ENCODE measurements at places on chromosomes 16 and 17. TPM values are rescaled to one million over a fixed set of nuclear protein-coding genes. Genes with fewer than 3 reads are reported as not detected.

- no peak overlapping the region for H3K4me3 ChIP-seq
- no peaks in the 10 kb centered on the region for H3K4me1 ChIP-seq
- H3K27ac ChIP-seq = no peak overlapping the region
- no peaks in the 10 kb centered on the region for H3K36me3 ChIP-seq
- no peak for DNase-seq
Observed at GRCh38 chr16:5321930-5322329, 224.3 kb upstream of the EEF2KMT start.

GRCh38 chr16:54407596-54407995, 121.0 kb upstream of the IRX3 start:
- peaks cover 3% of the 10 kb centered on the region for H3K36me3 ChIP-seq
- H3K27me3 ChIP-seq = peaks cover 12% of the 10 kb centered on the region
- no peak overlapping the region for H3K4me3 ChIP-seq
- DNase-seq = no peak

The PLEKHH3 gene
- 0.85 TPM for total RNA-seq

GRCh38 chr16:13377143-13377542, 475.7 kb downstream of the SHISA9 start:
- no peaks in the 10 kb centered on the region for H3K4me1 ChIP-seq
- H3K36me3 ChIP-seq = no peaks in the 10 kb centered on the region
- no peaks in the 10 kb centered on the region for H3K27me3 ChIP-seq
- H3K4me3 ChIP-seq = no peak overlapping the region

DNA sequence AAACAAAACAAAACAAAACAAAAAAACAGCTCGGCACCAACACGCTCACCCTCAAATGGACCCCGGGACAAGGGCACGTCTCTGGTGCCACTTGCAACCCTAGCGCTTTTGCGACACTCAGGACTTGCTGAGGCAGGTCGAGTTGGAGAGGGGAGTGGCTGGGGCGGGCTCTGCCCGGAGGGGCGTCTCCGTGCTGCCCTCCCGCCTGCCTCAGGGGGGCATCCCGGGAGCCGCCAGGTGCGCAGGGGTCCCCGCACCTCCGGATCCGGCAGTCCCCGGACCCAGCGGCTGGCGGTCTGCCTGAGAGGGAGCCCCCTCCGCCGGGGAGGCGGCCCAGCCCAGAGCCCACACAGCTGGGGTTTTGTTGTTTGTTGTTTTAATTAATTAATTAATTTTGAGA, at the start of gene SLC52A1:
Gene SLC52A1, minus strand, starts transcription at position 112 of the 400 bp plus-strand sequence. CDS start 820 bp downstream, outside the sequence.
- peaks cover 18% of the 10 kb centered on the region for H3K4me1 ChIP-seq
- H3K27me3 ChIP-seq = no peaks in the 10 kb centered on the region
- DNase-seq = no peak
- no peaks in the 10 kb centered on the region for H3K36me3 ChIP-seq
- no peak within 1 kb of the TSS for H3K4me3 ChIP-seq

The FOXF1 gene
- total RNA-seq = not detected

DNA sequence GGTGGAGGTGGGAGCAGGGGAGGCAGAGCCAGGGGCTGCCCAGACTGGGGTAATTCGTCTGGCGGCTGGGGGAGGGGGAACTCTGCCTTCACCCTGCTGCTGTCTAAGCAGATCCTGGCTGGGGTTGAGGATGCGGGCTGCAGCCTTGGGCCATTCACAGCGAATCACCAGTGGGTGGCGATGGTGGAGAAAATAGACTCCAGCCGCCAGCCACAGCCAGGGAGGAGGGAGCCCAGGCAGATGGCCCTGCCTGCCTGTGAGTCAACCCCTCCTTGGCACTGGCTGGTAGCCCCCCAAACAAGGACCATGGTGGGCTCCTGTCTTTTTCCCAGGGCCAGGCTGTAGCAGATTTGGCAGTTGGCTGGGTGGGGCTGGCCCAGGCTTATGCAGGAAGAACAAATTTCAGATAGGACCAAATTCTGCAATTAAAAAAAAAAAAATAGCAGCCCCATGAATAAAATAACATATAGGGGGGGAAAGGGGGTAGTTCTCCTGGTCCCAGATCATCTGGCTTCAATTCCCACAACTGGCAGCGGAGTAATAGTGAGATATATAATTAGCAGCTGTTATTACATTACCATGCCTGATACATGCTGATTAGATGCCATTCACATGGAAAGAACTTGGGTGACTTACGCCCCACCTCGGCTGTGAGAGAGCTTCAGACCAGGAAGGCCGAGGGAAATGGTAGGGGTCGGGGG, 41.5 kb upstream of the CDH5 start:
- H3K27me3 ChIP-seq = peaks cover 65% of the 10 kb centered on the region
- H3K4me3 ChIP-seq = no peak overlapping the region
- peaks cover 8% of the 10 kb centered on the region for H3K4me1 ChIP-seq
- H3K36me3 ChIP-seq = peaks cover 2% of the 10 kb centered on the region

DNA sequence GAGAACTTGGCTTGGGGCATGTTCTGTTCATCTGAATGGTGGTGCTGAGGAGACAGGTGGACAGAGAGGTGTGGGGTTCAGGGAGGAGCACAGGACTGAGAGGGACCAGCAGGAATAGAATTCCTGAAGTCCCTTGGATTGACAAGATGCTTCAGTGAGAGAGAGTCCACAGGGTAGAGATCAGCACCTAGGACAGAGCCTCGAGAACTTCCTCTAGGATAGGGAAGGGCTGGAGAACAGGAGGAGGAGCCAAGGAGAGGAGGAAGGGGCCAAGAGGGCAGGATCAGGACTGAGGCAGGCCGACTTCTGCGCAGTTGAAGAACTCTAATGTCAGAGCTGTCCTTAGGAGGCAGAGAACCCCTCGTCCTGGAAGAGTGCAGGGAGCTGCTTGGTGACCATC, 138.4 kb downstream of the PRKCB start:
- H3K27ac ChIP-seq = peak overlapping the region; percentile 68
- no peak for DNase-seq
- H3K4me3 ChIP-seq = peak overlapping the region; percentile 10
- H3K27me3 ChIP-seq = no peaks in the 10 kb centered on the region

DNA sequence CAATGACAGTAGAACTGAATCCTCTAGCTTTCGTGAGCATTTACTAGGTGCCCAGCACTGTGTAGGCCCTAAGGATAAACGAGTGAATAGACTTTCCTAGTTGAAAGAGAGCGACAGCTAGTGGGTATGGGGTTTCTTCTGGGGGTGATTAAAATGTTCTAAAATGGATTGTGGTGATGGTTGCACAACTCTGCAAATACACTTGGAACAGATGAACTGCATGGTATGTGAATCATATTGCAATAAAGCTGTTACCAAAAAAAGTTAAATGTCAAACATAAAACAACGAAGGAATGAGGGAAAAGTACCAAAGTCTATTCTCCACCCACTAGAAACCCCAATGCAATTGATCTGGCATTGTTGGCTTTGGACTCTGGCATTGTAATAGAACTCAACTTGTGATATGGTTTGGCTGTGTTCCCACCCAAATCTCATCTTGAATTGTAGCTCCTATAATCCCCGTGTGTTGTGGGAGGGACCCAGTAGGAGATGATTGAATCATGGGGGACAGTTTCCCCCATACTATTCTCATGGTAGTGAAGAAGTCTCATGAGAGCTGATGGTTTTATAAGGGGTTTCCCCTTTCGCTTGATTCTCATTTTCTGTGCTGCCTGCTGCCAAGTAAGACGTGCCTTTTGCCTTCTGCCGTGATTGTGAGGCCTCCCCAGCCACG, 70.5 kb downstream of the MARF1 start:
- no peaks in the 10 kb centered on the region for H3K27me3 ChIP-seq
- DNase-seq = no peak
- H3K4me3 ChIP-seq = no peak overlapping the region
- H3K36me3 ChIP-seq = peaks cover 2% of the 10 kb centered on the region

GRCh38 chr17:43027091-43028032, 2.3 kb downstream of the RND2 start:
- no peaks in the 10 kb centered on the region for H3K36me3 ChIP-seq
- peak overlapping the region; percentile 51 for H3K27ac ChIP-seq
- DNase-seq = no peak

GRCh38 chr16:11202260-11203091, 53.5 kb downstream of the SOCS1 start:
- no peaks in the 10 kb centered on the region for H3K36me3 ChIP-seq
- no peak overlapping the region for H3K27ac ChIP-seq
- peaks cover 10% of the 10 kb centered on the region for H3K27me3 ChIP-seq
- H3K4me1 ChIP-seq = peaks cover 27% of the 10 kb centered on the region
- no peak overlapping the region for H3K4me3 ChIP-seq

- peaks cover 43% of the 10 kb centered on the region for H3K27me3 ChIP-seq
- H3K27ac ChIP-seq = no peak overlapping the region
- H3K36me3 ChIP-seq = no peaks in the 10 kb centered on the region
- no peak overlapping the region for H3K4me3 ChIP-seq
- DNase-seq = no peak
Observed at GRCh38 chr16:66199189-66199588, 167.3 kb upstream of the CDH5 start.

GRCh38 chr16:49023050-49023449, 258.6 kb downstream of the CBLN1 start:
- H3K27ac ChIP-seq = no peak overlapping the region
- H3K36me3 ChIP-seq = no peaks in the 10 kb centered on the region
- no peak for DNase-seq
- H3K27me3 ChIP-seq = no peaks in the 10 kb centered on the region

GRCh38 chr17:278055-278675, 74.4 kb downstream of the RPH3AL start:
- no peak overlapping the region for H3K27ac ChIP-seq
- H3K27me3 ChIP-seq = peaks cover 4% of the 10 kb centered on the region
- DNase-seq = no peak
- peaks cover 2% of the 10 kb centered on the region for H3K36me3 ChIP-seq
- peaks cover 2% of the 10 kb centered on the region for H3K4me1 ChIP-seq

DNA sequence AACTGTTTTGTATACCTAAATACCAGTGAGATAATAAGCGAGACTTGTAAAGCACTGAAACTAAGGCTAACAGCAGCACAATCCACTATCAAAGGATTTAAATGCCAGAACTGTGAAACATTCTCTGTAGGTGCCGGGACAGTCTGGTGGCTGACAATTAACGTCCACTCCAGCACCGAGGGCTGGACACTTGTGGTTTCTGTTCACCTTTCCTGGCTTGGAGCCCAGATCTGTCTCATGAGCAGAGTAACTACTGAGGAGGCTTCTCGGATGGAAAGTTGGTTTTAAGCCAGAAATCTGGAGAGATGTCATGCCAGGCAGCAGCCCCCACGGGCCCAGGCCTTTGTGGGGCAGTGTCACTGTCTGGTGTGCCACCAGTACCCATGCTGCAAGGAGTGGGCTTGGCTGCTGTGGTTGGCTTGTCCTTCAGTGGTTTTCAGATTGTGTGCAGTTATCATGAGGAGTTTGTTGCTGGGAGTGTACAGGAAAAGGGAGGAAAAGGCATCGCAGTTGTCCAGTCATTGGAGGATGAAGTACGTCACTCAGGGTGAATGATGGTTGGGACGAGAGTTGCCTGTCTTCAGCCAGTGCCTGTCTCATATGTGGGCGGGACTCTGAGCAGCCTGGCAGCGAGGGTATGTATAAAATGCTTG, 35.5 kb downstream of the UBN1 start:
- no peaks in the 10 kb centered on the region for H3K27me3 ChIP-seq
- H3K36me3 ChIP-seq = peaks cover 15% of the 10 kb centered on the region
- peak overlapping the region; percentile 80 for H3K27ac ChIP-seq

GRCh38 chr17:55332296-55333041, 67.7 kb downstream of the HLF start:
- no peak for DNase-seq
- peaks cover 2% of the 10 kb centered on the region for H3K36me3 ChIP-seq
- no peak overlapping the region for H3K27ac ChIP-seq
- no peaks in the 10 kb centered on the region for H3K27me3 ChIP-seq

DNA sequence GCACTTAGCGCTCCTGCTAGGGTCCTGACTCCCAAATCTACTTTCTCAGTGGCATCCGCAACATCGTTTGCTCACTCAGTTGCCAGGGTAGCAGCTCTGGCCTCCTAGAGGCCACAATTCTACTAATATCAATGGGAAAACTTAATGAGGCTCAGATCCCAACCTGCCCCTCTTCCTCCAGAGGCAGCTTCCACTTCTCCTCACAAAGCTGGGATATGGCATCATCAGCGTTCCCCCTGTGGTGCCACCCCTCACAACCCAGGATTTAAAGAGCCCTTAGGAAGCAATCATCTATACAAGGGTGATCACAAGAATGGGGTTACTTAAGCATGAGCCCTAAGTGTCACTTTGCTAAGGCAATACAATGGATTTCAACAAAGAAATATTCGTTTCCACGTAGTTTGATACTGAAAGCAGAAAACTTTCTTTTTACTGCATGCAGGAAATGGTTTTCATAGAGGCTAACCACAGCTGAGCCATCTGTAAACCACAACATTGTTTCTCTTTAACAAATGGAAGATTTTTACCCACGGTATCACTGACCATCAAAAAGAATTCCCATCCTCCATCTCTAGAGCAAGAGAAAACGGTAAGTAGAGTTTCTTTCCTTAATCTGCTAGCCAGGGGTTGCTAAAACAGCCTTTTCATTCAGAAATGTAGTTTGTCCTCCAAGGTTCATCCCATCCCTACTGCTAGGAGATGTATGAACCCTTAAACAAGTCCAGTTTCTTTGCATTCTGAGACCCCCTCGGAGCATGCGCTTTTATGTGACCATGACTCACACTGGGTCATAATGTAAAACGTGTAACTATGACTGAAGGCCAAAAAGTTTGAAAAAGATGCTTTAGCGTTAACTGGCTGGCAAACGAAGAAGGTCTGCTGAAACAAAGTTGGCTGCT, 68.3 kb upstream of the BCAR1 start:
- H3K27me3 ChIP-seq = no peaks in the 10 kb centered on the region
- peaks cover 6% of the 10 kb centered on the region for H3K36me3 ChIP-seq
- DNase-seq = no peak
- H3K4me3 ChIP-seq = peak overlapping the region; percentile 72

DNA sequence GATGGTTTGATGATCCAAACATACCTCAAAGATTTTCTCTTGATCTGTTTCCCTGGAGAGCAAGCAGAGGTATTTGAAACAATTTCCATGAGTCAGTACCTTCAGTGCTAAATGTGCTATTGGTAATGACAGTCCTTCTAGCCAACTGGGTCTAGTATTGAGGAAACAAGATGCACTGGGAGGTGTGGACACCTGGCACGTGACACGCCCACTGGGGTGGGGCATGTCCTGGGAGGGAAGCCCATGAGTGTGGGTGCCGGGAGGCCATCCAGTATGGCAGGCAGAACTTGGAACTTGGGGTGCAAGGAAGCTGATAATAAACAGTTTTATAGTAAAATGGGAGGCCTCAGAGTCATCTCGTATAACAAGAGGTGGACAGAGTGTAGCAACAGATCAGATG, 17.9 kb upstream of the AKAP1 start:
- no peak overlapping the region for H3K4me3 ChIP-seq
- peaks cover 18% of the 10 kb centered on the region for H3K27me3 ChIP-seq
- H3K4me1 ChIP-seq = no peaks in the 10 kb centered on the region
- H3K36me3 ChIP-seq = peaks cover 2% of the 10 kb centered on the region

The EPX gene
- not detected for total RNA-seq

DNA sequence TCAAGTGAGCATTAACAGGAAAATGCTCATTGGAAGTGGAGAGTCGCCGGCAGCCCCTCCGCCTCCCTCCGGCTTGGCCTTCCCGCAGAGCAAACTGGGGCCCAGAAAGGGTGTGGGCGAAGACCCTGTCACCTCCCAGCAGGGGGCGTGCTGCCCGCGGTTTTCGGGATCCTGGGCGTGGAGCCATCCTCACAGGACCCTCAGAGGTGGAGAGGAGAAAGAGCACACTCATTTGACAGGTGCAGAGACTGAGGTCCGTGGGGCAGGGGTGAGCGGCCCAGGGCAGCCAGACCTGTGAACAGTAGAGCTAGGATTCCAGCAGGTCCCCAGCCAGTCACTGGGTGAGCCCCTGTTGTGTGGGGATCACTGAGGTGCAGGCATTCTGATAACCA, 1002.9 kb downstream of the KCNJ18 start:
- no peak overlapping the region for H3K4me3 ChIP-seq
- DNase-seq = no peak
- H3K36me3 ChIP-seq = no peaks in the 10 kb centered on the region
- H3K27me3 ChIP-seq = no peaks in the 10 kb centered on the region

All from T-helper 17 cell (primary cell).